ENCODE measurements at places on chromosomes 3 and 15.

- no peak for DNase-seq
Observed at GRCh38 chr15:82095803-82096202, 50.0 kb upstream of the MEX3B start.

DNA sequence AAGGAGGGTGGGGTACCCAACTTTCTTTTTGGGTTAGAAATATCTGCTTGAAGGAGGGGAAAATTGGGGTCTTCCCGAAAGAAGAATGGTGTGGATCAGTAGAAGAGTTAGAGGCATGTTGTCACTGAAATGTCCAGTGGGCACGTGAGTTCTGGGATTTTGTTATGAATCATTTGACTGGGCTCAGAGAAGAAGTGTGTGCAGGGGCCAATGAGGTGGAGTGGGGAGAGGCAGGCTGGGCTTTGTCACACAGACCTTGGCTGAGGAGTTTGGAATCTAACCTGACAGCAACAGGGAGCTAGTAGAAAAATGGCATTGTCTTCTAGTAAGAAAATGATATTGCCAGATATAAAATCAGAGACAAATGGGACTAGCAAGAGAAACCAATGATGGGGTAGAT is 436.8 kb downstream of the MFSD1 start:
- DNase-seq, result no peak

GRCh38 chr15:45454814-45455213 is 67.7 kb downstream of the SLC30A4 start:
- peak; percentile 61 for DNase-seq

GRCh38 chr15:61641645-61642044 is 412.5 kb upstream of the RORA start:
- no peak for DNase-seq

GRCh38 chr3:126934991-126935390 is 47.9 kb upstream of the PLXNA1 start:
- DNase-seq, result no peak

DNA sequence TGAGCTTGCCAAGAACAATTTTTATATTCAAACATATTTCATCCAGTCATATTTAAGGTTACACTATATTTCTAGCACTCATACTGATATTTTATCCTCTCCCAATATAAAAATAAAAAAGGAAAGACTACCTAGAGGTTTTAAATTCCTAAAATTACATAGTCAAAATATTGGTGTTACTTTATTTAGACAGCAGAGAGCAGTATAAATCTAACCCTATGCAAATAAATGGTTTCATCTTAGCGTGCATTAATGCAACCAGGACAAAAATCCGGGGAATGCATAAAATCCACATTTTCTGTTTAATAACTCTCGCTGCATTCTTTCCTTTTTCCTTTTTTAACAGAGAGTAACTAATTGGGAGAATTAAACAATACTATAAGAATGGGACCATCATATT is 1447.4 kb upstream of the ALCAM start:
- no peak for DNase-seq

- no peak for DNase-seq
Observed at GRCh38 chr3:174408310-174408709, 450.8 kb upstream of the NAALADL2 start.

DNA sequence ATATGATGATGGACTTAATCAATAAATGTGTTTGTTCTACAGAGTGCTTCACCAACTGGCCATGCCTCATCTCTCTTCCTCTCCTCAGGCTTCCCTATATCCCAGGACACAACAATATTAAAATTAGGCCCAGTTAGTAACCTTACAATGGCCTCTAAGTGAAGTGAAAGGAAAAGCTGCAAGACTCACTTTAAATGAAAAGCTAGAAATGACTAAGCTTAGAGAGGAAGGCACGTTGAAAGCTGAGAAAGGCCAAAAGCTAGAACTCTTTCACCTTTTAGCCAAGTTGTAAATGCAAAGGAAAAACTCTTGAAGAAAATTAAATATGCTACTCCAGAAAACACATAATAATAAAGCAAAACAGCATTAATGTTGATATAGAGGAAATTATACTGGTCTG is 1010.3 kb downstream of the NAALADL2 start:
- DNase-seq, result no peak

- no peak for DNase-seq
Observed at GRCh38 chr15:100016632-100017031, 283.4 kb upstream of the LYSMD4 start.

- peak; percentile 72 for DNase-seq
Observed at GRCh38 chr3:25037049-25037547, 391.0 kb upstream of the RARB start.

DNA sequence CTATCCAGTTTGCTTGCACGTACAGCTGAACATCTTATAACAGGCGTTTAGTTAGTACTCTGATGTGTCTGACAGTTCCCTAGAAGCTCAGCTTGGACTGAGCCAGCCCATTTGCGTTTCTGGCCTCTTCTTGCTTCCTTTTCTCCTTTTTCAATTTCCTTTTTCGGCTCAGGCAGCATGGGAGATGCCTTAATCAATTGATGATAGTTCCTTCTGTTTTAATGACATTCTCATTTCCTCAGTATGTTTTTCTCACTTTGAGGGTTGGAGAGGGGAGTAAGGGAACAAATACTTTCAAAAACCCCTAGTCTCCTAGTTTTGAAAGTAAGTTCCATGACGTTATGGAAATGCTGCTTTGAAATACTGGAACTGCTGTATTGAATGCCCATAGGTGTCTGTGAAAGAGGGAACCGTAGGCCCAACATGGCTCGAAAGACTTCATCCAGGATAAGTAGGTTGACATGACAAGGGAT is 18.9 kb downstream of the IL1RAP start:
- DNase-seq, result peak; percentile 74

DNA sequence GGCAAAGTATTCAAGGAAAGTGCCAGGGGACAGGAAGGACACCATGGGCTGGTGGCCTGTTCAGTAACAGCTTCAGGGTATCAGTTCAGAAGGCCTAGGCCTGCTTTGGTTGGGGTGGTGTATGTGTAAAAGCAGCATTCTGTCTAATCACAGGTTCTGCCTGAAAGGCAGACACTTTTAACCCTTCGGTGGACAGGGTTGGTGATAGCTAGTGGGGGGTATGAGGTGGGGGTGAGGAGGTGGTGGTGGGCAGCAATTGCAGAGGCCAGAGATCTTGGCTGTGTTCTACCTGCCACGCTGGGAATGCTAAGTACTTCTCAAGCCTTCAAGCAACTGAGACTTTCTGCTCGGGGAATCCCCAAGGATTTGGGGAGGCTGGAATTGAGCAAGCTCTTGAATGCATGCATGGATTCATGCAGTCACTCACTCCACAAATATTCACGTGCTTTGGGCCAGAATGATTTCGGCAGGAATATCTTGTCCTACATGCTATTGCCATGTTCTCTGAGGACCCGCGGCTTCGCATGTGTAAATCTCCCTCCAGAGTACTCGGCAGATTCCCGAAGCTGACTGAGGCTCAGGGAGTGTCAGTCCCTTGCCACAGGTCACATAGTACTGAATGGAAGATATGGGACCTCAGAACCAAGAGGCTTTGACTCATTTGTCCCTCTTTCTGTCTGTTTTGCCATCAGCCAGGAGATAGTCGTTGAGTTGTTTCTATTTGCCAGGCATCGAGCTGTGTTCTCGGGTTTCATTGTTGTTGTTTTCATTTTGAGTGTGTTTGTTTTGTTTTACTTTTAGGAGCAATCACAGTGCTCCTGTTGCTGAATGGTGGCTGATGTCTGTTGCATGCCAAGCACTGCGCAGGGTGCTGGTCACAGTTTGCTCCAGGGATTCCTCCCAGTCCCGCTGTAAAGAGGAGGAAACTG is 65.5 kb downstream of the SMAD3 start:
- no peak for DNase-seq

DNA sequence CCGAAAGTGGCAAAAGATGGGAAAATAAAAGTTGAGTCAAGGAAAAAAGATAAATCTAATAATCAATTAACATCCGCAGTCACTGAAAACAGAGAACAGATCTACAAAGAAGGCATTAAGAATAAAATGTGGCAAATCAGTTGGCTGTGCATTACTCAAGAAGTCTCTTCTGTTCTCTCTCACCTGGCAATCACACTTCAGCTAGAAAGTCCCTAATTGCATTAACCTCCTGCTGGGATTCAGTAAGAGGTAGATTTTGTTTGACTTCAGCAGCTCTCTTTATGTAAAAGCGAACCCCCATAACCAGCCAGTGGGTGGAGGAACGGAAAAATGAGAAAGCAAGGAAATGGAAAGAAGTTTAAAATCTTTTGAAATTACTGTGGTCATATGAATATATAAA is 94.7 kb upstream of the PLXND1 start:
- no peak for DNase-seq

DNA sequence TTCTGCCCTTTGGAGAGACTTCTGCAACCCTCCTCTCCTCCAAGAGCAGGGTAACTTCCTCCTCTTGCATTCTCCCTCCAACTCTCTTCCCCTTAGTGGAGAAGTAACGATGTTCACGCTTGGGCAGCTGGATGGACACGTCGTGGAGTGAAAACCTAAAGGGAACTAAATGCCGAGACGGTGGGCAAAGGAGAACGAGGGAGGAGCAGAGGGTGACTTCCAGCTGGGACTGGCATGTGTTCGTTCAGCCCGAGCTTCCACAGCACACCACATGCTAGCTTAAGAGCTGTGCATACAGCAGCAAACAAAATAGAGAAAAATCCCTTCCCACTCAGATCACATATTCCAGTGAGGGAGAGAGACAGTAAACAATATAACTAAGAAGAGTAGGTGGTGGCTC is 179.8 kb downstream of the SLCO3A1 start:
- DNase-seq, result no peak

DNA sequence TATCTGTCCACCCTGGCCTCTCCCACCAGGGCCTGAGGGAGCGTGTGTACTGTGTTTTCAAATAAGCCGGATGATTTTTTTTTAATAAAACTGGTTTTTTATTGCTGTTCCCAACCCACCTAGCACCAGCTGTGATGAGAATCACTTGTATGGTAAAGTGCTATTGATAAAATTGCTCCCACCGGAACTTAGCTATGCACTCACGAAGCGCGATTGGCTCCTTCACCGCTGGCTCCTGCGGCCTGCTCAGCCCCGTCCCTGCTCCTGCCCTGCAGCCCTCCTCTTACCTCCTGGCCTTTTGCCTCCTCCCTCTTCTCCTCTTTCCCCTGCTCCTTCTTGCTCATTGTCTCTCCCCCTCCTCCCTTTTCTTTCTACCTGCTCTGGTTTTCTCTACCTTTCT is 183.7 kb downstream of the TLE3 start:
- DNase-seq, result no peak

GRCh38 chr15:37902126-37902525 is 32.3 kb upstream of the TMCO5A start:
- no peak for DNase-seq

DNA sequence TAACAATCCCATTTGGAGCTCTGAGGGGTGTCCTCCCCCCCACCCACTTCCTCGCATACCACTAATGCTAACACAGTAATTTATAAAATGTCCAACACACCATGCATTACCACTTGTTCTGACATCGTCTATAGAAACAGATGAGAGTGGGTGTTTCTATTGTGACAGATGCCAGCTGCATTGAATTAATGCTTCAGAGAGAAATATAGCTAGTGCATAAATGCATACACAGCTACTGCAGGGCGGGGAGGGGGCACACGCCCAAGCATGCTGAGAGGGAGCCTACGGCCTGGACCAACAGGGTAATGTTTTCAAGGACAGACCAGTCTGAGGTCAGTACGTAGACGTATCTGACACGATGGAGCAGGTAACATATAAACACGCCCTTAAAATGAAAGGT is 106.0 kb upstream of the FEZF2 start:
- DNase-seq, result no peak

- DNase-seq, result no peak
Observed at GRCh38 chr3:172643506-172644179, 67.2 kb downstream of the NCEH1 start.

- DNase-seq, result no peak
Observed at GRCh38 chr3:58009749-58010535, 1.7 kb downstream of the FLNB start.

DNA sequence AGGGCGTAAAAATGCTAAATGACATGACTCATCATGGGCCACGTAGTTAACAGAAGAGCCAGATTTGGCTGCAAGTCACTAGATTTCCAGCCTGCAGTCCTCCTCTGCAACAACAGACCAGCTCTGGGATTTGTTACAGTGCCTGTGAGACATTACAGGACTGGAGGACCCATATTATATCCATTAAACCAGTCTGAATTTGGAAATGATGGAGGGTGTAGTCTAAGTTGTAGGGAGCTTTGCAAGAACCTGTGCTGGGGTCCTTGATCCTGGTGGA is 10.8 kb downstream of the ZNF774 start:
- no peak for DNase-seq

DNA sequence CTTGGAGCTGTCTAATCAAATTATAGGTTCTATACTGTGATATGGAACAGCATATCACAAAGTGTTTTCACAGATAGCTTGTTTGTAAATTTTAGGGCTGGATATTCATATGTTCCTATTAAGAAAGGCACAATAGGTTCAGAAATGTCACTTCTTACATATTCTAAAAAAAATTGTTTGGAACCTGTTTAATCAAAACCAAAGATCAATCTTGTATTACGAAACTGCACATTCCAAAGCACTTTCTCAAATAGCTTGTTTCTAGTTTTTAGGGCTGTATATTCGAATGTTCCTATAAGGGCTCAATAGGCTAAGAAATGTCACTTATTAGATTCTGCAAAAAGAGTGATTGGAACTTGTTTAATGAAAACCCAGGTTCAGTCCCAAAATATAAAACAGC is 67.4 kb upstream of the OSBPL11 start:
- DNase-seq, result no peak

DNA sequence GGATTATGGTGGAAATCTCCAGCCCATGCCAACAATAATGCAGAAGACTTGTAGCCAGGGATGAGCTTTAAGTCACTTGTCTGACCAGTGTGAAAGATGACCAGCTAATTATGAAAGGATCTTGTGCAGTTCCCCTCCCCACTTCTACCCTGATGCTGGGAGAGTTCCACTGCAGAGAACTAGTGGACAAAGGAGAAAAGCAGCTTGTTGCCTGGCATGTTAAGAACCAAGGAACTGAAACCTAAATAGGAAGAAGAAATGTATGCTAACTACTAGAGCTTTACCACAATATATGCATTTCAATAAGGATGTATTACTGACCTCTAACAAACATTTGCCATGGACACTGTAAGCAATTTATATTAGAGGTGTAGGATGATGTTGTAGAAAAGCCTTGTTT is 52.2 kb upstream of the CSTA start:
- no peak for DNase-seq

GRCh38 chr3:13823692-13824091 is 56.2 kb downstream of the WNT7A start:
- no peak for DNase-seq

DNA sequence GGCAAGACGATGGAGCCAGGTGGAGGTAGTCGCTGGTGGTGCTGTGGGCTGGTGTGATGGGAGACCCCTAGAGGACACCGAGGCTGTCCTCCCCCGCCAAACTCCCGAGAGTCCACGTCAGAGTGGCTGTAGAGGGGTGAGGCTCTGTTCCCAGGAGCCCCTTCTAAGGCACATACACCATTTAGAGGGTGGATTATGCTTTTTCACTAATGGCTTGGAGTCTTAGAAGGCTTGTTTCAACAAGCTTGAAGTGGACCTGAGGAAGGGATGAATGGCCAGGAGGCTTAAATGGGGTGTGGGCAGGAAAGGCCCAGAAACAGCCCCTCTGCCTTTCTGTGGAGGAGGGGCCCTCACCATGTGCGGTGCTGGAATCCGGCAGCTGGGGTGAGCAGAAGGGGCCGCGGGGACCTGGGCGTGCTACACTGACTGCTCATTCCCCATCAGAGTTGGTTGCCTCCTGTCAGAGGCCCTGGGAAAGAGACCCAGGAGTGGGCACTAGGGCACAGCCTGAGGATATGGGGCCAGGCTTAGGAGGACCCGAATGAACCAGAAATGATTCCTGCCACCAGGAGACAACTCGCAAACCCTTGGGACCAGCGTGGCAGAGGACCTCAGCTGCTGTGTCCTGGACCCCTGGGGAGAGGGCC is 66.2 kb downstream of the FEM1B start:
- no peak for DNase-seq

All from right hindlimb (tissue), 1 donor.